ENCODE measurements at places on chromosomes 3 and 15.

- DNase-seq, result no peak
Observed at GRCh38 chr3:134199240-134199639, 51.4 kb downstream of the RYK start.

DNA sequence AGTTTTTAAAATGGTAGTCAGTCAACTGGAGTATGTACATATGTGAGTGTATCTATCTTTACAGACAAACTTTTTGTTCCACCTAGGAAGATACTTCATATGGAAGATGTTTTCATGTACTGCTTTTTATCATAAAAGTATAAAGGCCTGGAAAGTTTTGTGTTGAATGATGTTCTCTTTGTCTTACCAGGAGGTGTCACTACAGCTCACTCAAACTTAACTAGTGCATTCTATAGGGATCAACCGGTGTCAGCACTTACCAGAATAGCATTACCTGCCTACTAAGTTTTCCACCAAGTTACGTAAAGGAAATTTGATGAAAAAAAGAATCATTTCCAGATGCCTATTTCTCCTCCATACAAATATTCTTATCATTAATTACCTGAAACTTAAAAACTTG lies 522.6 kb upstream of the SEMA6D start:
- no peak for DNase-seq

DNA sequence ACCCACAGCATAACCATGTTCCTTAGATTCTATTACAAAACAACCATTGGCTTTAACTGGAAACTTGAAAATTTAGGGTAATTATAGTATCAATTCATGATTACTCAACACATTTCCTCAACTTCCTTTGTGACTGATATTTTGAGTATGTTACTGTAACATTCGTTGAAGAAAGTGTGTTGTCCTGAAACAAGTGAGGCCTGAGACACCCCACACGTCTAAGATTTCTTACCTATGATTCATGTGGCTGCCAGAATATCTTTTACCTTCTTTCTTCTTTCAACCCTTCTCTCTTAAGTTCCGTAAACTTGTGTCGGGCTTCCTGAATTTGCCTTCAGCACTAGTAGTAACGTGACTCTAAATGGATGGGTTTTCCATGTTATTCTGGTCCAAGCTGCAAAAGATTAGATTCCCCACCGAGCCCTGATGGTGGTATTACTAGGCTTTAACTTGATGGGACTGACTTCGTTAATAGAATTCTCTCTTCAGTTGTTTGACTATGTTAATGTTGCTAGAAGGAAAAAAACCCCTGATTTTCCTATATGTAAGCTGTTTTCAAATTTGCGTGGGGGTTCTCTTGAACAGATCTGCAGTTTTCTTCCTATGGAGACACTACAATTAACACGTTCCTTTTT lies 296.0 kb upstream of the ICE2 start:
- DNase-seq, result no peak

GRCh38 chr3:41050144-41050543 lies 149.2 kb upstream of the CTNNB1 start:
- no peak for DNase-seq

- DNase-seq, result no peak
Observed at GRCh38 chr3:64853456-64853855, 165.7 kb upstream of the ADAMTS9 start.

Measured in activated CD8-positive, alpha-beta memory T cell treated with anti-CD3 and anti-CD28 coated beads, Interleukin-2, amount 50 U/mL, for 48 hours (primary cell).